Cortex of kidney (tissue), 1 donor: ENCODE measurements at places on chromosomes 16 and 17.

DNA sequence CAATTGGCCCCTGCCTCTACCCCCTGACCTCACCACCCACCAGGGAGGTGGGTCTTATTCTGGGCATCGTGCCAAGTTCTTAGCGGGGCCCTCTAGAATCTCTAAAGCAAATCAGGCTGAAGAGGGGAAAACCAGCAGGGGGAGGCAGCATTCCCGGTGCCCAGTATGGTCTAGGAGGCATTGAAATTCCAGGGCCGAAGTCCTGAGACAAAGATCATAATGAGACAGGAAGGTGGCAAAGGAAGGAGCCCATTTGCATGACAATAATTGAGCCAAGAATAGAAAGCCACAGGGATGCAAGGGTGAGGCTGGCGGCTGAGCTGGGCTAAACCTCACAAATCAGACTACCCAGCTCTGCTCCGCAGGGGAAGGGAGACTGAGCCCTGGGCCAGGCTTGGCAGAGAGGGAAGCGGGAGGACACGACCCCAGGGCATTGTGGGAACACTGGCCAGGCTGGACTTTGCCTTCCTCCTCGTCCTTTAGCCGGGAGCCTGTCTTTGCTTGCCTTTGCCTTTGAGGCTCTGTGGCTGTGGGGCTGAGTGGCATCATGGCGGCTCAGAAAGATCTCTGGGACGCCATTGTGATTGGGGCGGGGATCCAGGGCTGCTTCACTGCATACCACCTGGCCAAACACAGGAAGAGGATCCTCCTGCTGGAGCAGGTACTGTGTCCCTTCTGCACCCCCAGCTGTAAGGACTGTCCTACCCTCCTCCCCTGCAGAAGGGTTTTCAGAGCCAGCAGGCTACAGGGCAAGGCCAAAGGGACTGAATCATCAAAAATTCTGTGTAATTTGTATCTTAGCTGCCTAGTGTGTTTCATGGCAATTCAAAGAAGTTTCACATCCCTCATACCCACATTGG, at the start of gene PIPOX:
PIPOX (plus strand) TSS at position 463 of the 860 bp plus-strand sequence; CDS start at position 548, 85 bp downstream.
- DNase-seq, result no peak

- no peak for DNase-seq
These were observed 819.7 kb downstream of the KCNJ18 start for GRCh38 chr17:22512057-22512456.

- DNase-seq, result no peak
These were observed 34.1 kb downstream of the ACSM2A start for GRCh38 chr16:20485408-20485807.

DNA sequence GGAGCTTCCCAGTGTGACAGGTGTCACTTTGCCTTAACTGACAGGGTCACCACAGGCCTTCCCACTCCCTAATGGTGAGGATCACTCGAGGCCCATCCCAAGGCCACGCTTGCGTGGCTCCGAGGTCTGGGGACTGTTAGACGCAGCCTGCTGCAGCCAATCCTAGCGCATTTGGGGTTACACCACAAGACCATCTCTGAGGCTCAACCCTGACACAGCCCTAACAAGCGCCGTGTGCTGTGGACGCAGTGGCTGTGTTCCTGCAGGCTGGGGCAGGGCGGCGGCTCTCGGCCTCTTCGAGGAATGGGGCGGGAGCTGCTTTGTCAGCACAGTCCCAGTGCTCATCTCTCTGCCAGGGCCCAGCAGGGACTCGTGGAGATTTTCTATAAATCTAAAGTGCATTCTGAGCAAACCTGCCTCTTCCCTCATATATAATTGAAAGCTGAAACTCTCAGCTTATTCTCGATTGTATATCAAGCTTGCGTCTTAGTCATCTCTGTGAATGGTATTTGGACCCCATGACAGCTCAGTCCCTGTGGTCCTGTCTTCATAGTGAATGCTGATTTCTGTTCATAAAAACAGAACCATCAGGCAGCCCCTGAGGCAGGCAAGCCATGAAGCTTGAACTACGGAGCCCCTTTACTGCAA, 65.8 kb upstream of the CHMP6 start:
- DNase-seq, result no peak

GRCh38 chr17:28113269-28113668, 70.8 kb downstream of the NLK start:
- no peak for DNase-seq

- DNase-seq, result no peak
These were observed 708 bp downstream of the BAIAP2 start for GRCh38 chr17:81035521-81036196.

DNA sequence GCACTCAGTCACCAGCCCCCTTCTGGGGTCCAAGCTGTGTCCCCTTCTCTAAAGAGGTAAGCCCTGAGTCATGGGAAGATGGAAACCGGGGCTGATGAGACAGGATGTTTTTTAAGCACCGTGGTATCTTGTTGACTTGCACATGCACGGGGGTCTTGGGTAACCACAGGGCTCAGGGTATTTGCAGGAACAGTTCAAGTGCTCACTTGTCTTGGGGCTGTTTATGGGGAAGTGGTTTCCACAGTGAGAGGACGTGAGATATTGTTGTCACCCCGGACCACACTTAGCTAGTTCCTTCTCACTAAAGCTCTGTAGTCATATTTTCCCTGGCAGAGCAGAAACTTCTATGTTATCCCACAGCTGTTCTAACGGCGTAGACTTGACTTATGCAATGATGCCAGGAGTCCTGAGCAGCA, 7.7 kb downstream of the CCL3L1 start:
- DNase-seq, result no peak

GRCh38 chr16:8847145-8847544, 21.7 kb downstream of the CARHSP1 start:
- DNase-seq, result no peak

GRCh38 chr17:4899341-4900230, at the start of gene C17orf107:
C17orf107 (plus strand) TSS chr17:4899536; CDS start chr17:4899763, 227 bp downstream.
- no peak for DNase-seq

- DNase-seq, result no peak
These were observed 646 bp upstream of the HES7 start for GRCh38 chr17:8124350-8125153.

GRCh38 chr17:63537991-63538692, 12.1 kb upstream of the DCAF7 start:
- no peak for DNase-seq

DNA sequence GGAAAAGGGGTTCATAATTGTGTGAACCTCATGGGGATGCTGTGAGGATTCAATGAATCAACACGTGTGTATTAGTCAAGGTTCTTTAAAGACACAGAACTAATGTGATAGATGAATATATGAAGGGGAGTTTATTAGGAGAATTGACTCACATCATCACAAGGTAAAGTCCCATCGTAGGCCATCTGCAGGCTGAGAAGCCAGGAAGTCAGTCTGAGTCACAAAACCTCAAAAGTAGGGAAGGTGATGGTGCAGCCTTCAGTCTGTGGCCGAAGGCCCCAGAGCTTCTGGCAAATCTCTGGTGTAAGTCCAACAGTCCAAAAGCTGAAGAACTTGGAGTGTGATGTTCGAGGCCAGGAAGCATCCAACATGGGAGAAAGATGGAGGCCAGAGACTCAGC, 413.4 kb downstream of the CDH13 start:
- DNase-seq, result no peak

GRCh38 chr17:55783684-55784245, 32.9 kb downstream of the PCTP start:
- DNase-seq, result no peak

GRCh38 chr16:57775661-57776469, 26.4 kb downstream of the KIFC3 start:
- no peak for DNase-seq

DNA sequence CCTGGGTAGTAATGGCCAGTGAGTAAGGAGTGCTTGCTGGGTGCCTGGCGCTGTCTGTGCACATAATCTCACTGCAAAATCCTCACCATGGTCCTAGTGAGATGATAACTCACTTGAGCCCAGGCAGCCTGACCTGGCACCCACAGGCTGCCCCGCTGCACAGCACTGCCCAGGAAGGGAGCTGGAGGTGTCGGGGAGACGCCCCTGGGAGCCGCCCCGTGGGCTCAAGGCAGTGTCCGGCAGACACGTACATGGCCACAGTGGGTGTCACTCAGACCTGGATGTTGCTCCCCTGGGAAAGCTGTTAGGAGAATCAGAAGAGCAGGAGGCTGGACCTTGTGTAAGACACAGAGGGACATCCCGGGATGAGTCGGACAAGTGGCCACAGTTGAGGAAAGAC, 44.2 kb downstream of the BEAN1 start:
- DNase-seq, result no peak

GRCh38 chr17:17890773-17891759, 54.3 kb upstream of the SREBF1 start:
- no peak for DNase-seq

GRCh38 chr16:81925016-81925415, 86.3 kb downstream of the SDR42E1 start:
- no peak for DNase-seq

DNA sequence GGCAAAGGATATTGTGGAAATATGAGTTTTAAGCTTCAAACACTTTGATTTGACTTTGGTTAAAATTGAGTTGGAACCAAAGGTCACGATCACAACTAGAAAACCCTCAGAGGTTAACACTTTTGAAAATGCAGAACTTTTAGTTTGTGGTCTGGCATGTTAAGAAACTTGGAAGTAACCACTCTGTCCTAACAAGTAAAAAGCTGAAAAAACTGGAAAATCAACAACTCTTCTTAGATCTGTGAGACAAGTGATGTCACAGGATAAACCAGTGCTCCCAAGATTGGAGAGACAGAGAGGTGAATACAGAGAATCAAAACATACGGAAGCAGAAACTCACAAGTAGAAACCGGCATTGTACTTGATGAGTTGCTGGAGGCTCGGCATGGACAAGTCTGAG, 17.4 kb downstream of the MFSD6L start:
- no peak for DNase-seq

DNA sequence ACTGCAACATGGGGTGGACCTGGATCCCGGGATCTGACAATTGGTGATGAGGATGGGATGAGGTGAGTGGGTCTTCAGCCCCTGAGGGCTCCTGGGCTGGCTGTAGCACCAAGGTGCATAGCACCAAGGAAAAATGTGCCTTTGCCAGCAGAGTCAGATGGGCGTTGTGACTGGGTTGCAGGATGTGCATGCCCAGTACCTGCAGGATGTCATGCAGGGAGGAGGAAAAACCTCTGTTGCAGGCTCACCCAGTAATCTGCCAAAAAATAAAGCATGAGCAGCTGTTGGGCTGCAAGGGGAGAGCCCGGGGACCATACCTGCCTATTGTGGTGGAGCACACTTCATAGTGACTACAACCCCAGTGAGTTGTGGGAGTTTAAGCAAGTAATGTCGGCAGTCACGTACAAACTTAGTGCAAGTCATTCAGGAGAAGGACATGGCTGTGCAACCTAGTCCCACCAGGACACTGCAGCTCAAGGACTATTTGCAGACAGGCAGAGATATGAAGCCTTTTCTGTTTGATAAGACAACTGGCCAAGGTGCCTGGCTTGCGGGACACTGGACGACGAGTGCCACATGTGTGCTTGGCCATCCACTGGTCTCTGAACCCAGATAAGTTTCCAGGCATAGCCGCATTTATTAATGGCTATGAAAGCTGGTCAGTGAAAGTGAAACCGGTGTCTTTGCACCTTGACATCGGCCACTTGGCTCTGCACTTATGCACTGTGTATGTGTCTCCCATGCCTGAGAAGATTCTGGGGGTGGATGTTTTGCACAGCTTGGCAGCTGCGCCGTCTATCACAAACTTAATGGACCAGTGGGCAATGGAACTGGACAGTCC, 499.8 kb downstream of the KCNJ2 start:
- DNase-seq, result no peak

DNA sequence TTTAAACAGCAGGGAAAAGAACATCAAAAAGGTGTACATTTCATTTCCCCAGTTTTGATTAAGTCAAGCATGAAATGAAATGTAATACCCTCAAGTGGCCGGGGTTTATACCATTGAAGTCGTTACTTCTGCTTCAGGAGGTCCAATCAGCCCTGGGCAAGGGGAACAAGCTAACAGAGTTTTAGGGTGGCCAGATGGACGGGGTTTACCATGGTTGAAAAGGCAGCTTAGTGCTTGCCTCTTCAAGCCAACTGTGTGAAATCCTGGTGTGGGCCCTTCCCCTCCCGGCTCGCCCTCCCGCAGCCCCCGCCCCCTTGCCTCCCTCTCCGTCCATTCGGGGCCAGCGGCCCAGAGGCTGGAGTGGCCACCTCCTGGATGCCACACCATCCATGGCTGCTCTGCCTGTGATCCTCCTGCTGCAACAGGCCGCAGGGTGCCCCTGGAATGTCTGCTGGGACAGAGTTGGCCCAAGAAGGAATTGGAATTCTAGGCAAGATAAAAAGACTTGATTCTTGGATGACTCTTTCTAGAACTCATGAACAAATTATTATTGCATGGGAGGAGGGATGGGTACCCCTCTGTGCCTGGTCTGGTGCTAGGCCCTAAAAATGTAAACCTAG, 296.2 kb upstream of the IRX3 start:
- DNase-seq, result no peak

- DNase-seq, result no peak
These were observed 119.6 kb downstream of the CCDC182 start for GRCh38 chr17:57625511-57625910.

DNA sequence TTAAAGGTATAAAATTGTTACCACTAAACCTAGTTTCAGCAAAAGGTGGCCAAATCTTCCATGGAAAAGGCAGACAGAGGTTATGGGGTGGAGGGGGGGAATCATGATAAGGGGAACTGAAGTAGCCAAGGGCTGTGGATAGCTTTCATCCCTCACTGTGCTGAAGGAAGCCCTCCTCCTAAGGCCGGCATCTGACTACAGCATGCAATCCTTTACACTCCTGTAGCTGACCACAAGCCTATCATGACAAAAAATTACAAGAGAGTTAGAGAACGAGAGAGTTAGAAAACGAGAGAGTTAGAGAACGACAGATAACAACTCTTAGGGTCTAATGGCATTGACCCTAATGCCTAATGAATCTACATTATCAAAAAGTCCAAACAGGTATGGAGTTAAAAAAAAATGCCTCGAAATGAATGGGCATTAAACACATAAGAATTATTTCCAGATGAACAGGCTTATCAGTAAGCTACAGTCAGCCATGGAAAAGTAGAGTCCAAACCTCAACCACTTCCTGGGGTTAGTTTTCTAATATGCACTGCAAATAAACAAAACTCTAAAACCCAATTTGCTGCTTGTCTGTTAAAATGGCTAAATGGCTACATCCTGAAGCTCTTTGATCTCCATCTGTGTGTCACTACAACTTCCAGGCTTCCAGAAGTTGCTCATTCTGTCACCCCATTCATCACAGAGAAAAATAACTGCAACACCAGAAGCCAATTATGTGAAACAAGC, 29.7 kb downstream of the DUSP14 start:
- no peak for DNase-seq
